ENCODE measurements at places on chromosomes 7 and 10.

- DNase-seq: no peak
Observed at GRCh38 chr10:131160219-131160875, 151.2 kb downstream of the TCERG1L start.

DNA sequence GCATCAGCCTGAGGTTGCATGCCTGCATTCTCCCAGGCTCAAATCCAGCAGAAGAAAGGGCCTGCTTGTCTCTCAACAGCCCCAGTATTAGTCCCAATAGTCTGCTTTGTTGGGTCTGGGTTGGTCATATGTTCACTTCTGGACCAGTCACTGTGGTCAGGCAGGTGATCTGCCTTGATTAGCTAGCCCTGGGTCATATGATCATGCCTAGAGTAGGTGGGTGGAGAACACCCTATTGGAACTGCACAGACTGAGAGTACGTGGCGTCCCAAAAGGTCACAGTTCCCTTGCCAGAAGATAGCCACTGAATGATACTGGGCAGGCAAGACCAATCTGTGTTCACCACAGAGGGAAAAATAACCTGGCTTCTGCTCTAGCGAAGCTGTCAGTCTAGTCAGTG lies 80.1 kb downstream of the SH2D4B start:
- no peak for DNase-seq

DNA sequence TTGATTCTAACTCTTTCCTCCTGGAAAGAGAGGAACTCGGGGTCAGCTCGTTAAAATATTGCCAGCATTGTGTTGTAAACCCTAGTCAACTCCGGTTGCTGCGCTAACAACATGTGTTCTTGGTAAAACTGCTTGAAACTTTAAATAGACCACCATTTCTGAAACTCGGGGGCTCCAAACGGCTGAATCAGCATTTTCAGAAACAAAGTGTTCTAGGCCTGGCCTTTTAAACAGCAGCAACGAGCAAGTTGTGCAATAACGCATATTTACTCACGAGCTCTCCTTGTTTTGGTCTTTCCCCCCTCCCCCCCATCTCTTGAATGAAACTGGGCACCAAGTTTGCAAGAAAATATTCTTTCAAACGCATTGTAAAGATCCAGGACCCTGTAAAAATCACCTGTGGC lies 9.2 kb upstream of the GRB10 start:
- DNase-seq: no peak

GRCh38 chr10:75145590-75145989 lies 34.1 kb downstream of the SAMD8 start:
- DNase-seq: no peak

DNA sequence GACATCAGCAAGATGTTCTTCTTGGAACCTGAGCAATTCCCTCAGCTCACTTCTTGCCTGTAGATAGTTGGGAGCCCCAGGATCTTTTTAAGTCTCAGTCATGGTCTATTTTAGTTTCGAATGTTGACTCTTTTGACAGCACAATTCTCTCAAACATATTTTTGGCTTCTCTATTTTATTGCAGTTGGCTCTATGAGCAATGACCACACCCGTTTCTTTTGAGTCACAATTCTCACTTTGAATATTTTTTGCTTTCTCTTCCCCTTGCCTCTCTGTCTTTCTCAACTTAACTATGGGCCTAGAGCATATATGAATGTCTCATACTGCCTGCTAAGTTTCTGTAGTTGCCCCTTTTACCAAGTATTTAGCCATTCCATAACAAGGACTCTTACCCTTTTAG lies 222.8 kb downstream of the PTN start:
- DNase-seq: no peak

DNA sequence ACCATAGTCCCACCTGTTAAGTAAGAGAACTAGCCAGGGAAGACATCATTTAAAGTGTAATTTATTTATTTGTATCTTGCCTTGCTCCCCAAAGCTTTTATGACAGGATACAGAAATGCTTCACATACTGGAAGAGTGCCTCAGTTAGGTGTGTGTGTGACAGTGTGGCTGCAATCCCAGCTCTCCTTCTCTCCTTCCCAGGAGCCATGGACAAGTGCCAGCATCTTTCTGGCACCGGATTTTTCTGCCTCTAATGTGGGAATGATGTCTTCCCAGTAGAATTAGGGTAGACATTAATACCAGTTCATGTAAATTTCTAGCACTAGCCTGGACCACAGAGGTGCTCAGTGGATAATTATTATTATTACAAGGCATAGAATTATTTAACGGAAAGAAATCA lies 30.3 kb upstream of the ATXN7L1 start:
- DNase-seq: no peak

DNA sequence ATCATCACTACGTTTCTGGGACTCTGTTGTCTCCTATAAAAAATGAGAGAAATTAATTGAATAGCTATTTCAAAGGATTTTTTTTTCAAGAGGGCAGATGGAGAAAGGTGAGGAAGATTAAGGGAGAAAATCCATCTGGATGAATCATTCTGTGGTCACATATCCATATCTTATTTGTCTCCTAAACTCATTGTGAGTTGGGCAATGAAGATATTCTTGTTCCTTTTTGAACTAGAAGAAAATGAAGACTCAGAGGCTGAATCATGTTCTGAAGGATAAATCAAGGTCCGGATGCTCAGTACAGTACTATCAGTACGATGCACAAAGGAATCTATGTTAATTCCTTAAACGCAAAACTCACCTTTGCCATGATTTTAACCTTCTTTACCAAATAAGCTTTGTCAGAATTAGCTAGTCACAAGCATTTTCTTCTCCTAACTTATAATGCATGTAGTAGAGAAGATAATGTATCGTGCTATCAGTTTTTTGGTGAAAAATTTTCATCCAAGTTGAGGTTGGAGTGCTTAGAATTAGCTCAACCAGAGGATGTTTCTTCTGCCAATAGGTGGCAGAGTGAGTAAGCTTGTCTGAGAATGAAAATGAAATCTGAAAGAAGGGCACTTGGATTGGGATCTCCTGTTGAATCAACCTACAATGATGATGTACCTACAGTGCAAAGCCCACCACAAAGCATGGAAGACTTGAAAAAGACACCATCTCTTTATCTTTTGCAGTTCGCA lies 446.9 kb downstream of the KIF20B start:
- no peak for DNase-seq

DNA sequence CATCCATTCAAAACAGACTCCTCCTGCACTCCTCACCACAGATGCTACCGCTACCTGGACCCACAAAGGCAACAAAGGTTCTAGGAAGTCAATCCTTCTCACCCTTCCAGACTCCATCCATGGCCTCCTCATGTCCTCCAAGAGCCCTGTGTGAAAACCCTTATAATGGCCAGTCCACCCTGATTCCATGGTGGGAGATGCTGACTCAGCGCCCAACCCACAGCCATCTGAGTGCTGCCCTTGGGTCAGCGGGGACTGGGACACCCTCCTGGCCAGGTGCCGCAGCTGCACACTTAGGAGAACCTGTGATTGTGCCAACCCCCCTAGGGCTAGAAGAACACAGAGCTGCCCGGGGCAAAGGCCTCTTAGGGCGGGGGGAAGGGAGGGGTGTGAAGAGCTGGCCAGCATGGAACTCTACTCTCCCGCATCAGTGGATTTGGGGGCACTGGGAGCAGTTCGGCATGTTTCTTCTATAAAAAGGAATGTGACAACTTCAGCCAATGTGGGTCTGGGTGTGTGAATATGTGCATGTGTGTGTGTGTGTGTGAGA lies 25.4 kb downstream of the TMEM273 start:
- no peak for DNase-seq

- DNase-seq: no peak
Observed at GRCh38 chr10:1150638-1150955, 94.4 kb downstream of the WDR37 start.

GRCh38 chr10:131736321-131736980 lies 164.4 kb upstream of the PPP2R2D start:
- DNase-seq: no peak

DNA sequence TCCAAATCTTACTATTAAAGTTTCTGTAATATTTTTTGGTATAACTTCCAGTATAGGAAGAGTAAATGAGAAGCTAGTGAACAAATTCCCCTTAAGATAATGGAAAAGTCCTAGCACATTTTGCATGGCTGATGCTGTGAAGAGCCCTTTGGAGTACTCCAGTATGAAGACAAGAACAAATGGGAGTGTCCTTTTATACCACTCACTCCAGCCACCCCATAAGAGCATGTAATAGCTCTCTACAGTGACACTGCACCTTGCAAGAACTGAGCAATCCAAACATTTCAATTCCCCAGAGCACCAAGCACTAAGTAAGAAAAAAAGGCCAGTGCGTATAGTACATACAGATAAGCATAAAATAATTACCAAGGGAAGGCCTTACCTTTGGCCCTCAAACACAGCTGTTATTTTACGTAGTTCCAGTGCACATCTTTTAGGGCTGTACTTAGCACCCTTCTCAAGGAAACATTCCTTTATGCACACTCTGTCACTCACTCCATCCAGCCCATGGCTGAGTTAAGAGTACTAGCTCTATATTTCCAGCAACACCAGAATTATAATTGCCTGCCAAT lies 135.4 kb downstream of the ST7 start:
- DNase-seq: no peak

DNA sequence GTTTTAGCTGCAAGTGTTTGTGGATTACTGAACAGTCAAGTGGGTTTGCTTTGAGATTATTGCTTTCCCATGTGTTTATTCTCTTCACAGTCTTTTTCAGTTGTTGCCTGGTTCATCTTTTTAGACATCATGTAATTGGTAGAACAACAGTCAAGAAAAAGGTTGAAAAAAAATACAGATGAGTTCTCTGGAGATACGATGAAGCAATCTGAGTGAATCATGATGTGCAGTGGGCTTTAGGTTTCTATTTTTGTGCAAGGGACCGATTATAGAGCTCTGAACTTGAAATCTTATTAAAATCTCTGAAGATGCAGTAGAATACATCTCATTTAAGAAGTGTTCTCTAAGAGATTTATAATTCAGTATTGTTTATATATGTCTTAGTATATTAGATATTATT lies 145.7 kb downstream of the SDK1 start:
- DNase-seq: no peak

GRCh38 chr7:105011141-105011830 lies 2.7 kb upstream of the KMT2E start:
- no peak for DNase-seq

DNA sequence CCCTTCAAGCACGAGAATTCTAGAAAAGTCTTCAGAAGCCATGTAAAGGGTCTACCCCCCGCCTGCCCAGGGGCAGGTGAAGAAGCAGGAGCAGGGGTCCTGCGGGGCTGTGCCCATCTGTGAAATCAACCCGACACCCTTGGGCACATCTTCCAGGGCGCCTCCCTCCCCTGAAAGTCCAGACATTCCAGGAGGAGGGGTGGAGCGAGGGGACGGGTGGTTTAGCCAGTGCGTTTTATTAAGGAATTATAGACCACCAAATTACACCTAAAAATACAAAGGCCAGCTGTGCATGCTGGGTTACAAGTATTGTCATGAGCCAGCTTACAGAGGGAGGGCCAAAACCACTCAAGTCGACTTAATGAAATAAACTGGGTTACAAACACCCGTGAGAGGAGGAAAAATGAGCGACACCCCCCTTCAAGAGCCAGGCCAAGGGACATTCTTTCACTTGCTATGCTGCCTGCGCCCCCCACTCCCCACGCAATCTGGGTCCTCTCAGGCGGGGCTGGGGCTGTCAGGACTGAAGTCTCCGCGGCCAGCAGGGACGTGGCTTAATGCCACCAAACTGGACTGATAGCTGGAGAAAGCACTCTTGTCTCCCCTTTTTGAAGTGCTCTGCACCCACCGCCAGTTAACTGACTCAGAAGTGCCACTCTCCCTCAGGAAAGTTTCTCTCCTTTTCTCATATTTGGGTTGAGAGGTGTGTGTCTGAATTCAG lies 360.3 kb downstream of the FRMD4A start:
- DNase-seq: no peak
